Fibroblast of the aortic adventitia (primary cell): ENCODE measurements at places on chromosomes 1 and 21. TPM values are rescaled to one million over a fixed set of nuclear protein-coding genes. Genes with fewer than 3 reads are reported as not detected.

UBL4B gene
- not detected in 2 replicates for total RNA-seq

B3GALT5 gene
- total RNA-seq = 0.18 TPM in 1 of 2 replicates, not detected in the other

MAP7D1 gene
- total RNA-seq = 114 and 180 TPM in 2 replicates

C1orf87 gene
- not detected in 2 replicates for total RNA-seq

CFAP74 gene
- total RNA-seq = not detected in 2 replicates

PCAT6 gene
- total RNA-seq = not detected in 2 replicates

ADGRL4 gene
- total RNA-seq = 12.3 and 139 TPM in 2 replicates

ELAVL4 gene
- total RNA-seq = not detected in 2 replicates

ADORA3 gene
- total RNA-seq = not detected in 2 replicates

C1orf141 gene
- 0.65 TPM in 1 of 2 replicates, not detected in the other for total RNA-seq

PTPN22 gene
- 0.99 and 1.6 TPM in 2 replicates for total RNA-seq

ZNF593OS gene
- total RNA-seq = not detected in 2 replicates

TCHHL1 gene
- not detected in 2 replicates for total RNA-seq

FAM72D gene
- 2.2 TPM in 1 of 2 replicates, not detected in the other for total RNA-seq

C21orf58 gene
- total RNA-seq = 3.6 and 10.2 TPM in 2 replicates

TNFAIP8L2 gene
- total RNA-seq = not detected in 2 replicates

TMEM200B gene
- 9.5 and 24.9 TPM in 2 replicates for total RNA-seq

ELK4 gene
- 18.4 and 40.9 TPM in 2 replicates for total RNA-seq
